ENCODE measurements at places on chromosomes 3 and 15.

GRCh38 chr3:191528589-191528988 is 67.6 kb downstream of the PYDC2 start:
- DNase-seq = no peak

DNA sequence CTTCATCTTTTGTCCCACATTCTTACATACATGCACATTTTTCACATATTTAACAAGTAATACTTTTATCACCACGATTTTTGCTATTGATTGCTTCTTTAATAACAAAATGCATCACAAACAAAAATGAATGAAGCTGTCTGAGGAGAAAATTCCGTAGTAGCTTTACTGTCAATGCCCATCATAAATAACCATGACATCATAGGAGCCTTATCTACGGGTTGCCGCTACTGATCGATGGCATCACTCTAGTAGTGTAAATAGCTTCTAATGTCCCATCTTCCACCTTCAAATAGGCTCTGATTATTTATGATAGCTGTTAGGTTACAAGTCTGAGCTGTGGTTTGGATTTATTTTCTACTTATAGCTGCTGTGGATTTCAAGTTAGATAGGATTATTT is 323.4 kb downstream of the MECOM start:
- no peak for DNase-seq

GRCh38 chr3:52079958-52080357 is 23.6 kb upstream of the DUSP7 start:
- no peak for DNase-seq

GRCh38 chr15:49530092-49530491 is 90.5 kb downstream of the FAM227B start:
- DNase-seq = no peak

- DNase-seq = no peak
Measured at GRCh38 chr3:180123928-180124327, 87.2 kb upstream of the PEX5L start.

GRCh38 chr3:78900426-78900825 is 867.4 kb downstream of the ROBO1 start:
- no peak for DNase-seq

- no peak for DNase-seq
Measured at GRCh38 chr3:190673148-190673547, 159.3 kb downstream of the IL1RAP start.

DNA sequence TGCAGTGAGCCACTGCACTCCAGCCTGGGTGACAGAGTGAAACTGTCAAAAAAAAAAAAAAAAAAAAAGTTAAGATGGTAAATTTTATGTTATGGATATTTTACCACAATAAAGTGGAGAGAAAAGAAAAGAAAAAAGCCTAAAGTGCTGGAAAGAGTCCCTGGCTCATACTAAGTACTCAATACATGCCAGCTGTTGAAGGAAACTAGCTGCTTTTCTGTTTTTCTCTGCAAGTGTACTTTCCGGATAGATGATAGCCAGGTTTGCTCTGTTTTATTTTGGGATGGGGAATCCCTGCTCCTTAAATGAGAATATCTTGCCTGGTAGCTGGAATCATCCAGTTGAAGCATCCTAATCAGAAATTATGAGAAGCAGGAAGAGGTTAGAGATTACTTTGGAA is 10.9 kb downstream of the EID1 start:
- no peak for DNase-seq

- no peak for DNase-seq
Measured at GRCh38 chr3:43883729-43884396, 193.1 kb downstream of the ABHD5 start.

- no peak for DNase-seq
Measured at GRCh38 chr3:196995646-196996355, 27.2 kb upstream of the PIGZ start.

DNA sequence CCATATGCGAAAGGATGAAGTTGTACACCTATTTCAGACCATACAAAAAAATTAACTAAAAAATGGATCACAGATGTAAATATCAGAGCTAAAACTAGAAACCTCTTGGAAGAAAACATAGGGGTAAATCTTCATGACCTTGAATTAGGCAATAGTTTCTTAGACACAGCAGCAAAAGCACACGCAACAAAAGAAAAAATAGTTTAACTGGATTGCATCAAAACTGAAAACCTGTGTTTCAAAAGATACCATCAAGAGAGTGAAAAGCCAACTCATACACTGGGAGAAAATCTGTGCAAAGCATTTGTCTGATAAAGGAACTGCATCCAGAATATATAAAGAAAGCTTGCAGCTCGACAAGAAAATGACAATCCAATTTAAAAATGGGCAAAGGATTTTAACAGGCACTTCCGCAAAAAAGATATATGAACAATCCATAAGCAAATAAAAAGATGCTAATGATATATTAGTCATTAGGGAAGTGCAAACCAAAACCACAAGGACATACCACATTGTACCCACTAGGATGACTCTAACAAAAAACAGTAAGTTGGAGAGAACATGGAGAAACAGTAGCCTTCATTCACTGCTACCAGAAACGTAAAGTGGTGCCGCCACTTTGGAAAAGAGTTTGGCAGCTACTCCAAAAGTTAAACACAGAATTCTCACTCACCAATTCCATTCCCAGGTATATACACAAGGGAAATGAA is 263.1 kb downstream of the ADAMTS17 start:
- DNase-seq = no peak

DNA sequence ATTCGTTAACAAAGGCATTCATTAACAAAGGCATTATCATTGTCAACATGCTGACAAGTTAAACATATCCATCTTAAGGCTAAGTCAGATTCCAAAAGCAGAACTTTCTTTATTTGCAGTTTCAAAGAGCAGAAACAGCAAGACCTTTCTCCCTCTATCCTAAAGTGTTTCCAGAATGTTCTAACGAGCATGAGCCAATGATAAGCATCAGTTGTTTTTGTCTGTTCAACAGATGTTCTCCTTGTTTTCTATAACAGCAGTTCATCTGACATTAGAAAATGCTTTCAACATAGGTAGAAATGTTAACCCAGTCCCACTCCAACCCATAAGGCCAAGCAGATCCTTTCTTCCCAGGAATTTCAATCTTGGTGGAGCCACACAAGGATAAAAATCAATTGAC is 77.6 kb upstream of the POMGNT2 start:
- no peak for DNase-seq

- no peak for DNase-seq
Measured at GRCh38 chr15:85421116-85421925, 40.9 kb downstream of the AKAP13 start.

DNA sequence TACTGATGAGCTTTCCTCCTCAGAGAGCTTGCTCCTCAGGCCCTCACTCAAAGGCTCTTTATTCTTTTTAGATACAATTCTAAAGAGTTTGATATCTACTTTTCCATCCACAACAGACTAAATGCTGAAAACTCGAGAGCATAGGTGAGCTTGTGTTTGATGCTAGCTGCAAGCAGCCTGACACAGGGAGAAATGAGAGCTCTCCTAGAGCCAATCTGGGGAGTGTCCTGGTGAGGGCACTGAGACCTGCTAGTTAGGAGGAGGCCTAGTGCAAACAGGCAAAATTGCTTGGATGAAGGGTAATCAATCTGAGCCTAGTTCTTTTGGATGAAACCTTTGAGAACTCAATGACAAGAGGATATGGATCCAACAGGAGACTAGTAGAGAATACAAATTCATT is 300.8 kb downstream of the ZBTB20 start:
- no peak for DNase-seq

DNA sequence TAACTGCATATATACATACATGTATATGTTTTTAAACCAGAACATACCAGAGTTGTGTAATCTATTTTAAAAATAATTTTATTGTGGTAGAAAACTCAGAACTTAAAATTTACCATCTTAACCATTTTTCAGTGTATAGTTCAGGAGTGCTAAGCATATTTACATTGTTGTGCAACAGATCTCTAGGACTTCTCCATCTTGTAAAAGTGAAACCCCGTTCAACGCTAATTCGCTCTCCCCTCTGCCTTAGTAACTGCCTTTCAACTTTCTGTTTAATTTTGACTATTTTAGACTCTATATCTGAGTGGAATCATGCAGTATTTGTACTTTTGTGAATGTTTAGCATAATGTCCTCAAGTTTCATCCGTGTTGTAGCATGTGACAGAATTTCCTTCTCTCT is 51.8 kb upstream of the SSR3 start:
- no peak for DNase-seq

DNA sequence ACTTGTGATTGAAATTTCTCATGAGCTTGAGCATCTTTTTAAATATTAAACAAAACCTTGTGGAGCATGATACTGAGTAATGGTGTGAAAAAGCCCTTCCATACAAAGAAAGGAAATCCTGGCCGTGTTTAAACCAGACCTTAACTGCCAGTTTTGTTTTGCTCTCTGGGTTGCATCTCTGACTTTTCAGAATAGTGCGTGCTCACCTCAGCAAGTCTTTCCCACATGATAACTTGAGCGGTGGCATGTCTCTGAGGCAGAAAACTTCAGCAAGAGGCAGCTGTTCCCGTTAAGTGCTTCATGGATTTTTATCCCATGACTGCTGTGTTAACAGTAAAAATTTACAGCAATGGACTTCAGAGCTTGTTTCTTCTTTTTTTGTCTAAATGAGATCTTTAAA is 393.3 kb downstream of the FEZF2 start:
- no peak for DNase-seq

DNA sequence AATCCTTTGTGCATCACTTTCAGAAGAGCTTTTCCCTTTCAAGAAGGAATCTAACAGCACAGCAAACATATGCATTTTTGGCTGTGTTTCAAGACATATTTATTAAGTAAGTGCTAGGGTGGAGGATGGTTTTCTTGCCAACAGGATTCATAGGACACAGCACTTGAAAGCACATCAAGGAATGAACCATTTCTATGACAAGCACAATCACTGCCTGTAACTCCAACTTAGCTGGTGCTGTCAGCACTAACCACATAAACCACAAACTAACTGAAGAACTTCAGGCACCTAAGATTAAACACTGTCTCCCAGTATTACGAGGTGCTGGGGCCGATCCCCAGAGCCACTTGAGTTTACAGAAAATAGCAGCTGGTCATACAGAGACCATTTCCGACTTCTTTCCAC is 35.4 kb upstream of the SPRED1 start:
- no peak for DNase-seq

GRCh38 chr3:127140501-127141460 is 52.1 kb upstream of the PRR23E start:
- no peak for DNase-seq

DNA sequence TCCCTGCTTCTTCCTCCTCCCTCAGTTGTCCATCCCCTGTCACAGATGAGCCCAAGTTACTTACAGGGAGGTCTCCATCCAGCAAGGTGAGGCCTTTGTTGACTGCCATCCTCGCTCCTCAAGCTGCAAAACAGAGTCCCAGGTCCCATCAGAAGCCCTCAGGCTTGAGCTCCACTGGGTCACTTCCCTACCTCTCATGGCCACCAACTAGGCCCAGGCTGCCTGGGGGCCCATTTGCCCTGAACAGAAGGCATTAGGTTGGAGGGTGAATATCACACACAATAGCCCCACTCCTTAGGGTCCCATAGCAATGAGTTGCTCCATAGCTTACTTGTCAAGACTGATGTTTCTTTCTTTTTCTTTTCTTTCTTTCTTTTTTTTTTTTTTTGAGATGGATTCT is 1.8 kb downstream of the PLIN1 start:
- no peak for DNase-seq

Measured in NCI-H774 (cell line).